IMR-90 (cell line): ENCODE measurements at places on chromosomes 2 and 18. TPM values are rescaled to one million over a fixed set of nuclear protein-coding genes. Genes with fewer than 3 reads are reported as not detected.

DNA sequence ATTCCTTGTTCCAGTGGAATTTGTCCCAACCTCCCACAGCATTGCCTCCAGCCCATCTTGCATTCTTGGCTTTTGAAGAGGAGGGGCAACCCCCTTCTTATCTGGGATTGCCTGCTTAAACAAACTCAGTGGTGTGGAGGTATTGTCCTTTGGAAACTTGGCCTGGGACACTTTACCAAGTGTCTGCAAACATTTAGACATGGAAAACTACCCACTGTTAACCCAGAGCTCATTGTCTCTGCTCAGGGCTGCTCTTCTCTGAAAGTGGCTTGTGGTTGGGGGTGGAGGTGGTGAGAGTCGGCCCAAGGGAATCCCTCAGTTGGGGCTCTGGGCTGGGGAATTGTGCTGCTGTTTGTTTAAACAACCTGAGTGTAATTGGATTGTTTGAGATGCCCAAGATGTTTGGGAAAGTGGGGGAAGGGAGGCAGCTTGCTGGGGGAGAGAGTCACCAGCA lies 178.3 kb upstream of the GATA6 start:
- DNase-seq = no peak
- H3K4me1 ChIP-seq = no peaks in the 10 kb centered on the region
- no peak overlapping the region for H3K4me3 ChIP-seq
- no peaks in the 10 kb centered on the region for H3K36me3 ChIP-seq

The FHOD3 gene
- total RNA-seq = 16.0 and 16.7 TPM in 2 replicates

DNA sequence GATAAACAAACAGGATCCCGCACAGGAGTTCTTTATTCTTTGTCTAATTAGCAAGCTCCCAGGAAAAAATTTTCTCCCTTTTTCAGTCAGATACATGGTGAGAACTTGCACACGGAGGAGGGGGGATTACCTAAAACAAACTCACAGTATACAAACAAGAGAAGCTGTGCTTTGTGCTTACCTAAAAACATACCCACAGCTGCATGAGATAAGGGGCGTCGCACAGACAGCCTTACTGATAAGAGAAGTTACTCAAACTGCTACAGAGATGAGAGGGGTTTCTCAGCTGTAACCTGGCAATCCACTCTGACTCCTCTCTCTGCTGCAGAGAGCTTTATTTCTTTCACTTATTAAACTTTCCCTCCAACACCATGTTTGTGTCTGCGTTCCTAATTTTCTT lies 32.9 kb upstream of the ST3GAL5 start:
- peak overlapping the region; percentile 94 for H3K27ac ChIP-seq
- H3K27me3 ChIP-seq = no peaks in the 10 kb centered on the region
- H3K4me3 ChIP-seq = no peak overlapping the region
- peaks cover 21% of the 10 kb centered on the region for H3K4me1 ChIP-seq
- no peaks in the 10 kb centered on the region for H3K36me3 ChIP-seq

- no peak overlapping the region for H3K27ac ChIP-seq
- H3K36me3 ChIP-seq = no peaks in the 10 kb centered on the region
- H3K4me1 ChIP-seq = no peaks in the 10 kb centered on the region
- no peak for DNase-seq
- H3K27me3 ChIP-seq = no peaks in the 10 kb centered on the region
- H3K4me3 ChIP-seq = no peak overlapping the region
These were observed 103.7 kb downstream of the CCDC85A start for GRCh38 chr2:56287508-56287907.

DNA sequence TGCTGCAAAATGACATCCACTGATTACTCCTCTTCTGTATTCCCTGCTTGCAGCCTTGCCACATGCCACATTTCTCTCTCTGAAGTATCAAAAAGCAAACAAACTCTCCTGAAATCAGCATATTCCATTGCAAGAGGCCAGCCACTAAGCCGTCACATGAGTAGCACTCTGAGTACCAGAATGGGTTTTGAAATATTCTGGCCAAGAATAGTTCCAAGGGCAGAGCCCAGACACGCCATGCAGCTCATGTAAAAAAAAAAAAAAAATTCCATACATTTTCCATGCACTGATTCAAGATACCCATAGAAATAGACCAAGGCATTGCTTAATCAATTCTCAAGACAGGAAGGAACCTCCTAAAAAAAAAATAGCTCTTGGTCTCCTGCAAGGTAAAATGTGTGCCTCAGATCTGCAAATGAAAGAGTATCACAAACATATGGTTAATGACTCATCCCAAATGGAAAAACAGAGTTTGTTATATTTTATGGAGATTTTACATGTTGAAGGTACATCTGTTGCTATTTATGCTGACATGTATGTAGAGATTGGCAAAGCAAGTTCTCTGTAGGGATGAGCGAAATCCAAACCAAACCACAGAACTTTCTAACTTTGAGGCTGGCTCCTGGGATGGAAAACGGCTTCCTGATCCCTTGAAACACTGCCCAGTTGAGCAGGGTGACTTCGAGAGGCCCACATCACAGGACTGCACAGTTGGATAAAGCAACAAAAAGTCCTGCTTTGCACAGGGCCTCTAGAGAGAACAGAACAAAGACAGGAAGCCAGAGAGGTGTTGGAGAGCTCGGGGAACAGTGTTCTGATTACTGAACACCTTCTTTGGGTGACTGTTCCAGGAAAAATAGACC lies 346.2 kb downstream of the ZNF521 start:
- no peak overlapping the region for H3K4me3 ChIP-seq
- peak overlapping the region; percentile 89 for H3K27ac ChIP-seq
- H3K27me3 ChIP-seq = no peaks in the 10 kb centered on the region; the same call in 1 of the 2 replicates
- no peaks in the 10 kb centered on the region for H3K36me3 ChIP-seq

DNA sequence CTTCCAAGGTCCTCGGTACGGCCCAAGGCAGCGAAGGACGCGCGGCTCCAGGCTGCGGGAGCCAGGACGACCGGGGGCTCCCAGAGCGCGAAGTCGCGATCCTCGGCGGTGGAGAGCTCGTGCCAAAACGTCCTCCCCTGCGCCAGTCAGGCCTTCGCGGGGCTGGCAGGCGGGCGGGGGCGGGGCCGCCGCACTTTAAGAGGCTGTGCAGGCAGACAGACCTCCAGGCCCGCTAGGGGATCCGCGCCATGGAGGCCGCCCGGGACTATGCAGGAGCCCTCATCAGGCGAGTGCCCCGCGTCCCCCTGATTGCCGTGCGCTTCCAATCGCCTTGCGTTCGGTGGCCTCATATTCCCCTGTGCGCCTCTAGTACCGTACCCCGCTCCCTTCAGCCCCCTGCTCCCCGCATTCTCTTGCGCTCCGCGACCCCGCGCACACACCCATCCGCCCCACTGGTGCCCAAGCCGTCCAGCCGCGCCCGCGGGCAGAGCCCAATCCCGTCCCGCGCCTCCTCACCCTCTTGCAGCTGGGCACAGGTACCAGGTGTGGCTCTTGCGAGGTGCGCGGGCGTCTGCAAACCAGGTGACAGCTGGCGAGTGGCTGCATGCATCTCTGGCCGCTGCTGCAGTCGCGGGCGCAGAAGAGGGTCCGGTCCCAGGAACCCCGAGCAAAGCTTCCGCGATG lies at the start of gene CIDEA:
Gene CIDEA, plus strand, starts transcription at position 226 of the 684 bp plus-strand sequence. Its CDS starts 23 bp downstream, at position 249.
- H3K4me3 ChIP-seq = no peak within 1 kb of the TSS; the same call in 1 of the 2 replicates
- H3K27me3 ChIP-seq = peaks cover 77% of the 10 kb centered on the region
- H3K27ac ChIP-seq = no peak within 1 kb of the TSS
- DNase-seq = no peak
- H3K36me3 ChIP-seq = no peaks in the 10 kb centered on the region

The DNAJC5G gene
- total RNA-seq = not detected in 2 replicates

DNA sequence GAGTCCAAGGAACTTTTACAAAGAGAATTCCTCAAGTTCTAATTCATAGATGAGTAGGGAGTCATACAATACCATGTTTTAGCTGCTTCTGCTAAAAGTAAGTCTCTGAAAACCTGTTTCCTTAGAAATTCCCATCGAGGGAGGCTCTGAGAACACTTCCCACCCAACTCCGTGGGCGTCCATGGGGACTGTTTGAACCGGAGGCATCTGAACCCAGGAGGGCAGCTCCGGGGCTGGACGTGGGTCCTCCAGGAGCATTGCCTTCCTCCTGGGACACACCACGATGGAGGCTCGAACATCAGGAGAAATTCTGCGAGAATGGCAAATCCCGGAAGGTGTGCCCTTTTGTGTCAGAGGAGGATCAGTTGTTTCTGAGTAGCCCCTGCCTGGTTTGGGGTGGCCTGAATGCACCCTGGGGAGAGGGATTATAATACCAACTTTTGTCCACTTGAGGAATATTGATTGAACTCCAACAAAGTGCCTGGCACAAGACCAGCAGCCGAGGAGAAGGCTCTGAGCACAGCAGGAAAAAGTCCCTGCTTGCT lies 327.5 kb upstream of the SALL3 start:
- no peak for DNase-seq
- no peak overlapping the region for H3K27ac ChIP-seq
- H3K4me1 ChIP-seq = no peaks in the 10 kb centered on the region
- H3K4me3 ChIP-seq = no peak overlapping the region

The SCN3A gene
- total RNA-seq = 0.90 and 1.4 TPM in 2 replicates

DNA sequence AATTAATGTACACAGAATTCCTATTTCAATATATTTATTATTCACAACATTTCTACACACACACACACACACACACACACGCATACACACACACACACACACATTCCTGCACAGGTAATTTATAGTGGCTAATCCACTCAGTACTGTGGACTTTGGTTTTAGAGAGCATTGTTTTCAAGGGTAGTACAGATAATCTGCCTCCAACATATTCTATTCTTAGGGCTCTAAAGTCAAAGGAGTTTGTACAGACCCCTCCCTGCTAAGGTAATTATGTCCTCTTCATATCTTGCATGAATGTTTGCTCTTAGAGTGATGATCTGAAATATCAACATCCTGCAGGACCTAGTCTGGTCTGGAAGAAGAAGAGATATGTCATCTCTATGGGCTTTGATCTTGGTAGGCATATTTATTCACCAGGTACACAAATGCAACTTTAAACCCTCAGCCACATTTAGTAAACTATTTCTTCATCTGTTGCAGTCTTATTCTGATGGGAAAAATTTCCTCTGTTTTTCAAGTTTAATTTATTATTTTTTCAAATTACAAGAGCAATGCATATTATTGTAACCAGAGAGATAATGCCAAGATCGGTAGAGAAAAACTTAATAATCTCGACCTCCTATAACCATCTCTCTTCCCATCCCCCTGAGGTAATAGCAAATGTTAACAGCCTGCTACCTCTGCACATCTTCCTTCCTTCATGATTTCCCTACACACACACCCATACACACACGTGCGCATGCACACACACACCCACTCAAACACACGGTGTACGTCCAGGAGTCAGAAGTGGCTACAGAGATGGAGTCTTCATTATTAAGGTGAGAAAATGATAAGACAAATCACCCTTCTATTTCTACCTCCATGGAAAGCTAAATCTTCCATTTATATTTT lies 18.3 kb upstream of the POLE4 start:
- DNase-seq = no peak
- no peaks in the 10 kb centered on the region for H3K36me3 ChIP-seq
- peaks cover 2% of the 10 kb centered on the region; the same call in 1 of the 2 replicates for H3K4me1 ChIP-seq
- H3K27ac ChIP-seq = no peak overlapping the region
- H3K27me3 ChIP-seq = no peaks in the 10 kb centered on the region

The ELOA2 gene
- total RNA-seq = not detected in 2 replicates

- peaks cover 7% of the 10 kb centered on the region for H3K4me1 ChIP-seq
- H3K4me3 ChIP-seq = no peak overlapping the region
- H3K27ac ChIP-seq = no peak overlapping the region
- H3K36me3 ChIP-seq = no peaks in the 10 kb centered on the region
- no peaks in the 10 kb centered on the region for H3K27me3 ChIP-seq
- DNase-seq = no peak
These were observed 13.1 kb upstream of the NAB1 start for GRCh38 chr2:190635781-190636180.

- no peaks in the 10 kb centered on the region for H3K4me1 ChIP-seq
- no peak overlapping the region for H3K27ac ChIP-seq
- no peaks in the 10 kb centered on the region for H3K27me3 ChIP-seq
- DNase-seq = no peak
These were observed 85.9 kb downstream of the USP40 start for GRCh38 chr2:233480490-233481202.

DNA sequence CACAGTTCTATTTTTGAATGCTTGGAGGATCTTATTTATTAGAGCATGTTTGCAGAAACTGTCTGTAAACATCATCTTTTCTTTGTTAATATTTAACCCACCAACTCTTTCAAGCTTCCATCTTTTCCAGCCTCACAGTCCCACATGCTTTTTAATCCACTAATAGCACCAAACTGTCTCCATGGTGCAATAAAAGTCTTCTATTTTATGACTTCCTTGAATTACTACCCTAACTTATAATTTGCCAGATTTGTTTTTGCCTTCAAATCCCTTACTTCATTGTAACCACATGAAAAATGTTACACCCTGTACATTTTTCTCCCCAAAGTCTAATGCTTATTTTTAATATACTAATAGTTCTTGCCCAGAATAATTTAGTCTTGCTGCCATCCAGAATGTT lies 792.6 kb downstream of the PLCL1 start:
- DNase-seq = no peak
- no peaks in the 10 kb centered on the region for H3K4me1 ChIP-seq
- no peaks in the 10 kb centered on the region for H3K27me3 ChIP-seq
- no peak overlapping the region for H3K4me3 ChIP-seq
- no peak overlapping the region for H3K27ac ChIP-seq

GRCh38 chr2:153963256-153963655 lies 91.5 kb downstream of the GALNT13 start:
- H3K4me1 ChIP-seq = no peaks in the 10 kb centered on the region
- no peak overlapping the region for H3K27ac ChIP-seq
- no peak for DNase-seq

- no peak overlapping the region for H3K27ac ChIP-seq
These were observed 78.0 kb upstream of the BZW1 start for GRCh38 chr2:200733713-200734198.
